Activated CD8-positive, alpha-beta memory T cell treated with anti-CD3 and anti-CD28 coated beads for 48 hours (primary cell): ENCODE measurements at places on chromosomes 5 and 9.

DNA sequence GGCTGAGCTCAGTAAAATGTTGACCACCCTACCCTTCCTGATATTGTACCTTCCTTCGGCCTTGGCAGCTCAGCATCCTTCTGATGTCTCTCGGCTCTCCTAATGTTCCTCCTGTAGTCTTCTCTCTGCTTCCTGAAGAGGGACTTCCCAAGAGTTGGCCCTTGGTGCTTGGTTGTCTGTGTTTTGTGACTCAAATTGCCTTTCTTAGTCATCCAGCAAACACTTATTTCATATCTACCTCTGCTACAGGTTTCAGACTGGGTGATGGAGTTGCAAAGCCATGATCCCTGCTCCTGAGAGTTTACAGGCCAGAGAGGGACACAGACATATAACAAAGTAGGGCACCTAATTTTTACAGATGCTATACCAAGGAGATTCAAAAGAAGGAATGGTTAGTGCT, 70.1 kb downstream of the SV2C start:
- no peak for DNase-seq

- no peak for DNase-seq
Observed at GRCh38 chr5:63401436-63402046, 560.7 kb downstream of the HTR1A start.

GRCh38 chr9:19551124-19551929, 142.5 kb downstream of the ACER2 start:
- no peak for DNase-seq

DNA sequence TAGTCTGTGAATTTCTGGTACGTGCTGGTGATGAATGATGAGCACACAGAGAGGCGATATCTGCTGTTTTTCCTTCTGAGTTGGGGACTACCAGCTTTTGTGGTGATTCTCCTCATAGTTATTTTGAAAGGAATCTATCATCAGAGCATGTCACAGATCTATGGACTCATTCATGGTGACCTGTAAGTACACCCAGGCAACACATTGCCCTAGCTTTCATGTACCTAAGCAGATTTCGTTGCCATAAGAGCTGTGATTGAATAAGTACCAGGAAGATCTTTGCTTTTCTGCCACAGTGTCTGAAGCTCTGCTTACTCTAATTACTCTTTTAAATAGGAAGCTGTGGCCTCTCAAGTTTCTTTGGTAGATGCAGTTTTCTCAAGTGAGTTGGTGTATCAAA, 397.8 kb downstream of the ARRDC3 start:
- no peak for DNase-seq
